Panc1 (cell line): ENCODE measurements at places on chromosomes 7 and 10.

DNA sequence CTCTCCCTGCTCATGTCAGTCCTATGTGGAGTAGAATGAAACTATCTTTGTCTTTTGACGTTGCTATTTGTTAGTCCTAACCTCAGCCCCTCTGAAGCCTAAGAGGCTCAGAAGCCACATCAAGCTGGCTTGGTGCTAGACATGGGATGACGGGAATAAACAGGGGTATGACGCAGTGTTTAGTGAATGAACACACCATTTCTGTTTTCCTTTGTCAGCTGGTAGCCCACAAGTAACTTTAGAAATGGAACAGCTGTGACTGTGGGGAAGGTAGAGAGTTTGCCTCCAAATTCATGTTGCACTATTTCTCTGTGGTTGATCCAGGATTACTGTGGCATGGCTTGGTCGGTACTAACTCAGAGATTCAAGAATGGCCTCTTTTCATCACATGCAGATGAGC, 31.3 kb downstream of the COX15 start:
- DNase-seq: no peak

DNA sequence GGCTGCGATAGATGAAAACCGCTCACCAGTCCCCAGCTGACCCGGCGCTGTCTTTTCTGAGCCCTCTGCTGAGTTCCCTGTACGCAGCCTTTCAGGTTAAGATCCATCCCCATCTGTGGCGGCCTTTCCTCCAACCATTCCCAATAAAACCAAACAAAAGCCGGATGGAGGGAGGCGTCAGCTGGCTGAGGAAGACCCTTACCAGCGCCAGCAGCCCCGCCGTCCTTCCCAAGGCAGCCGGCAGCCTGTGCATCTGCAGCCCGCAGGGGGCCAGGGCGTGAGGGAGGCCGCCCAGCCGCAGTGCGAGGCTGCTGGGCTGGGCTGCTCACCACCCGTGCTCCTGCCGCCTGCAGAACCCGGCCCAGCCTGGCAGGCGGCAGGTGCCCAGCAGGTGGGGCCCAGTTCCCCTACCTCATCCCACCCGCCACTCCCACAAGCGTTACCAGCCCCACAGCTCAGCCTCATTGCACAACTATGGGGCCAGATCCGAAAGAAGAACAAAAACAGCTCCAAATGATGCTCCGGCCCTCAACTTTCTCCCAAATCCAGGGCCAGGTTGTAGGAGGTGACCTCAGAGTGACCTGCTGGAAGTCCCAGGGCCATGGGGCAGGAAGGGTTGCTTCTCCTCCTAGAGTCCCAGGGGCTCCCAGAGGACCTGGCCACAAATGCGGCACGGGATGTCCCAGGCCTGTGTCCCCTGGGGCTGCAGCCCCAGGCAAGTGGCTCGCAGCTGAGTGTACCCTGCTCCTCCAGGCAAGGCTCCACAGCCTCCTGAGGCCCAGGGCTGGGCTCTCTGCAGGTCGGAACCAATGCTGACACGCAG, 23.8 kb downstream of the PAPOLB start:
- no peak for DNase-seq

- peak; percentile 61 for DNase-seq
Observed at GRCh38 chr7:47266131-47266706, 315.7 kb downstream of the TNS3 start.

GRCh38 chr7:52830801-52831200, 204.6 kb upstream of the POM121L12 start:
- no peak for DNase-seq

- DNase-seq: no peak
Observed at GRCh38 chr7:99106821-99107241, 37.1 kb downstream of the SMURF1 start.

DNA sequence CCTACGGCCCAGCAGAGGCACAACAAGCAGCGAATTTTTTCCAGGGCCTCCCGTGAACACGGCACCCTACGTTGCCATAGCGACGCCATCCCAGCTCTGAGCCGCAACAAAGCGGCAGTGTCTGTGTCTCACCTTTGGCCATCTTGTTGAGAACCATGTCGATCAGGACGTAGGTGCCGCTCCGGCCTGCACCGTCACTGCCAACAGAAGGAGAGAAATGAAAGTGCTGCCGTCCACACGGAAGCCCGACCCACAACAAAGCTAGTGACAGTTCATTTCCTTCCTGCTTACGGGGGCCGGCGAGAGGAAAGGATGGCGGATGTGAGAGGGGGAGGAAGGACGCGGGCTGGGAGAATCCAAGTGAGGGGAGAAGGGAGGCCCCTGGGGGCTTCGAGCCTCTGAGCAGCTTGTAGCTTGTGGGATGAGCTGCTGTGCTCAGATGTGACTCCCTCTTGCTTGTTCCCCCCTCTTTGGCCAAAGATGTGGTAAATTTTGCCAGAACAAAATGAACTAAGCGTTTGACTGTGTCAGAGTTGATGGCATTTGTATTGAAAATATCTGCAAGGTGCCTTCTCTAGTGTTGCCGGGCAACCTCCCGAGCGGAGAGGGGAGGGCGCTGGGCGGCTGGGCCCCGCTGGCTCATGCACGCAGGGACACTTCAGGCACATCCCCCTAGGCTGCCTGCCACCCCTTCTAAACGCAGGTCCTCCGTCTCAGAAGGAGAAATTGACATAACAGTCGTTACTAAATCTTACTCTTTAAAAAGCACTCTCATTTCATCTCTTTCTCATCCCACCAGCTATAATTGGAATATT, 232.2 kb downstream of the DNAJB6 start:
- no peak for DNase-seq

GRCh38 chr7:52302765-52303520, 732.5 kb upstream of the POM121L12 start:
- no peak for DNase-seq

DNA sequence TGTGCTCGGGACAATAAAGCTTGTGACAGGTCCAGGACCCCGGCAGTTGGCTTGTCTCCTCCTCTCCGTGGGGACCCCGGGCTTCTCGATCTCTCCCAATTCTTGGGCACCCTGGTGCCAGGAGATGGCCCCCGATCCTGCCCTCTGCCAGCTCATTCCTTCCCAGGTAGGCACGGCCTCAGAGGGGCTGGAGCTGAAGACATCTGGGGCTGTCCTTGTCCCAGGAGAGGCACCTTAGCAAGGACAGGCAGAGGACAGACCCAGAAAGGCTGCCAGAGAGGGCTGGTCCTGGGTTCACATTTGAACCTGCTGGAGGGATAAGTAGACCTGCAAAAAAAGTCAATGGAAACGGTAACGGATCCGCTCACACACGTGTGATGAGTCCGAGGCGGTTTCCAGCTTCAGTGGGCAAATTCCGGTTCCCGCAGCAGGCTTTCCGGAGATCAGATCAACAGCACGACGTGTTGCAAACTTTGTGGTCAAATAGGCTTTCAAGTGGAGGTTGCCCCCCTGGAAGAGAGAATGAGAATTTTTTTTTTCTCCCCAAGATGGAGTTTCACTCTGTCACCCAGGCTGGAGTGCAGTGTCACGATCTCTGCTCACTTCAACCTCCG, 47.7 kb upstream of the GTF2IRD1 start:
- no peak for DNase-seq

DNA sequence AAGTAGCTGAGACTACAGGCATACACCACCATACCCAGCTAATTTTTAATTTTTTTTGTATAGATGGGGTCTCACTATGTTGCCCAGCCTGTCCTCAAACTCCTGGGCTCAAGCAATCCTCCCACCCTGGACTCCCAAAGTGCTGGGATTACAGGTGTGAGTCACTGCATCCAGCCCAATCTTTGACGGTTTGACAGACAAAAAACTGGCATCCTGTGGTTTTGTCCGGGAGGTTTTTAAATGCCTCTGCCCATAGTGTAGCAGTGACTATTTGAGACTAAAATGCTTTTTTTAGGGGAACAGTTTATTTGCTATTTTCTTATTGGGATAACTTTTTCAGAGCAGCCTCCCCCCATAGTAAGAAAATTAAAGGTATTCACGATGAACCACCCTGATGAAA, 523.7 kb upstream of the GALNT17 start:
- DNase-seq: no peak

DNA sequence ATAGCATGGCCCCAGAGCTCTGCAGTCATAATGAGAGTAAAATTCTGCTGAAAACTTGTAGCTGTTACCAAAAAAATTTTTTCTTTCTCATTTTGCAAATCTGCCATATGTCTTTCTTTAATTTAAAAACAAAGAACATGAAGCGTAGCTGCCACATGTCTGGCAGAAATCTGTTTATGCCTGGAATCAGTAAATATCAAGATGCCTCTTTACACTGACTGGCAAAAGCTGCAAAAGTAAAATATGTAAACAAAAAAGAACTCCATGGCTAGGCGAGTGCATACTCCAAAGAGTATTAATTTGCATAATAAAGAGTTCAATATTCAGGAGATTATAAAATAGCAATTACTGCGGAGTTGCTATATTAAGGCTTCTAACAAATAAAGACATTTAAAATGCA, 130.9 kb upstream of the SP8 start:
- no peak for DNase-seq

DNA sequence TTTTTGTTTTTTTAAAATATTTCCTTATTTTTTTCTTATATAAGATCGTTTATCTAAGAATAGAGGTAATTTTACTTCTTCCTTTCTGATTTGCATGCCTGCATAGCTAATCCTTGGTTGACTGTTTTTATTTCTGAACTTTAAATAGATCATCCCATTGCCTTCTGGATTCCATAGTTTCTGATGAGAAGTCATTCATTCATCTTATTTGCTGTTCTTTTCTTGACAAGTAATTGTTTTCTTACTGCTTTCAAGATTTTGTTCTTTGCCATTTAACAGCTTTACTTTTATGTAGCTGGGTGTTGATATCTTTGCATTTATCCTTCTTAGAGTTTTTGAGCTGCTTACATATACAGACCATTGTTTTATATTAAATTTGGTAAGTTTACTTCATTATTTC, 437.9 kb downstream of the SDK1 start:
- DNase-seq: no peak

DNA sequence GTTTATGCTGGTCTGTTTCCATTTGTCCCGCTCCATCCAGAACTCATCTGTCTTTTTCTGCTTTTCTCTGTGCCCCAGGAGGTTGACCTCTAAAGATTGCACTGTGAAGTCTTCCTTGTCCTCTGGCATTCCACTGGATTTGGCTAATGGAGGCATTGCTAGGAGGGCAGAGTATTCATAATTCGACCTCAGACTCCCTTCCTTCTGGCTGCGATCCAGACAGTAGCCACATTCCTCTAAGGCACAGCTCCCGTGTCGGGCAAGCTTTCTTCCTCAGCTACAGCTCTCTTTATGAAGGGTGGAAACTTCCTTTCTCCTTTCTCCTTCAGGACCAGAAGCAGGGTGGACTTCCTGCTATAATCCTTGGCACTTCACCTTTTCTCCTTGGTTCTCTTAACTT, 175.9 kb downstream of the BAMBI start:
- no peak for DNase-seq

- no peak for DNase-seq
Observed at GRCh38 chr7:151682831-151683614, 163.3 kb upstream of the RHEB start.

DNA sequence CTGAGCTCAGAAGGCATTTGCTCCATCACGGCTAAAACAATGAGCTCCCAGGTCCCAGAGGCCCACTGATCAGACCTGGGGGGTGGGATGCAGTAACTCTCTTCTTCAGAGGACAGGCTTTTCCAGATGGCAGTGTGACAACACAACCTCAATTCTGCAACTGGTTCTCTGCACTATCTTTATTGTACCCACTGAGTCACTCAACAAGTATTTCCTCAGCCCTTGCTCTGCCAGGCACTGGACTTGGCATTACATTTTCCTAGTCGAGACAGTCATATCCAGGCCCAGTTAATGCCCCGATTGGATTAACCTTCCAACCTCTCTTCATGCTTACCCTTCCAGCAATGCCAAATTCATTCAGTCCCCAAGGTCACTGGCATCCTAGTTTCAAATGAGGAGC, 72.6 kb downstream of the JAZF1 start:
- DNase-seq: no peak

- no peak for DNase-seq
Observed at GRCh38 chr7:49483142-49483541, 290.3 kb upstream of the VWC2 start.

DNA sequence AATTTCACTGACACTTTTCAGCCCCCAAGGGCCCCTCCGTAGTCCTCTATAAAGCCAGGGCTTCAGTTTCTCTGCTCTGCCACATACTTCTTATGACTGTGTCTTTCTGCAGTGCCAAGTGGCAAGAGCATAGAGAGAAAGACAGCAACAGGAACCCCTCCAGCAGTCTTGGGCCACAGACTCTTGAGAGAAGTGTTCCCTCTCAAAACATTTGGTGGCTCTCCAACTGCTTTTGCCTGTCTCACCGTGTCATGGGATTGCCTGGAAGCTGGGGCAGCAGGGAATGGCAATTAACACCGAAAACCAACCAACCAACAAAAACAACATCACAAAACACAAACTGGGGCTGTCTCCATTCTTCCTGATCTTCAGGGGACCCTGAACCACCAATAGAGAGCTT, 73.8 kb upstream of the ELN start:
- no peak for DNase-seq

GRCh38 chr10:80265740-80266512, 23.5 kb downstream of the MAT1A start:
- no peak for DNase-seq

DNA sequence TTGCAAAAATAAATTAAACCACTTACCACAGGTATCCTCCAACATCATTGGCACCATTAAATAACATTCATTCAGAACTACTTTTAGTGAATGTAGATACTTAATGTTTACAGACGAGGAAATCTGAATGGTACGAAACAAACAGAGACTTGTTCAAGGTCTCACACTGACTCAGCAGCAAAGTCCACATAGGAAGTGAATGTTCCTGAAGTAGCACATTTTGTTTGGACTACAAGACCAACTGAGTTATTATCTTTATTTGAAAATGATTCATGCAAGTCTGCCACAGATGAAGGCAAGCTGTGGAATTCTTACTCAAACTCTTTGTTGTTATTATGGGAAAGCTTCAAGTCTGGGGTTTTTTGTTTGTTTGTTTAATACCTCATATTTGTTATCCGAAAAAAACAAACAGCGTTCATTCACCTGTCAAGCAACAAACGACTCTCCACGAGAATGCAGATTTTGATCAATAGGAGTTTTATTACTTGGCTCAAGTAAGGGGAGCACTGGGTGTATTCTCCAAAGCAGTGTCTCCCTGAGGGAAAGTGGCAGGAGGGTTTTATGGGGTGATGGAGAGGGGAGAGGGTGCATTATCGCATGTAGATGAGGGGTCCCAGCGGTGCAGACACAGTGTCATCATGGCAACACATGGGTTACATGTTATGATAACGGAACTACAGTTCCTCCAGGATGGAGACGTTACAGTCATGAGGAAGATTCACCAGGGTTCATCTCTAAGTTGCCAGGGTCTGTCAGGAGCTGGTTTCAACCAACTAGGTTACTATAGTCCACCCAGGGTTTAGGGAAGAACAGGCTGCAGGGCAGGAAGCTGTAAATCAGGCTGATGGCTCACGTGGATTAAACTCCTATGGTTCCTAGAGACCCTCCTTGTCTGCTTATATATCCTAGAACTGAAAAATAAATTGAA, 147.7 kb upstream of the AKR1E2 start:
- DNase-seq: peak; percentile 87

- DNase-seq: no peak
Observed at GRCh38 chr7:135831455-135832195, 83.0 kb upstream of the FAM180A start.

GRCh38 chr7:115731796-115732471, 298.6 kb downstream of the TFEC start:
- DNase-seq: no peak

GRCh38 chr10:59896191-59896590, 10.2 kb downstream of the CCDC6 start:
- DNase-seq: no peak
